ENCODE measurements at places on chromosomes 12 and 14.

- no peak for DNase-seq
These were observed 28.8 kb upstream of the BHLHE41 start for GRCh38 chr12:26153421-26154154.

DNA sequence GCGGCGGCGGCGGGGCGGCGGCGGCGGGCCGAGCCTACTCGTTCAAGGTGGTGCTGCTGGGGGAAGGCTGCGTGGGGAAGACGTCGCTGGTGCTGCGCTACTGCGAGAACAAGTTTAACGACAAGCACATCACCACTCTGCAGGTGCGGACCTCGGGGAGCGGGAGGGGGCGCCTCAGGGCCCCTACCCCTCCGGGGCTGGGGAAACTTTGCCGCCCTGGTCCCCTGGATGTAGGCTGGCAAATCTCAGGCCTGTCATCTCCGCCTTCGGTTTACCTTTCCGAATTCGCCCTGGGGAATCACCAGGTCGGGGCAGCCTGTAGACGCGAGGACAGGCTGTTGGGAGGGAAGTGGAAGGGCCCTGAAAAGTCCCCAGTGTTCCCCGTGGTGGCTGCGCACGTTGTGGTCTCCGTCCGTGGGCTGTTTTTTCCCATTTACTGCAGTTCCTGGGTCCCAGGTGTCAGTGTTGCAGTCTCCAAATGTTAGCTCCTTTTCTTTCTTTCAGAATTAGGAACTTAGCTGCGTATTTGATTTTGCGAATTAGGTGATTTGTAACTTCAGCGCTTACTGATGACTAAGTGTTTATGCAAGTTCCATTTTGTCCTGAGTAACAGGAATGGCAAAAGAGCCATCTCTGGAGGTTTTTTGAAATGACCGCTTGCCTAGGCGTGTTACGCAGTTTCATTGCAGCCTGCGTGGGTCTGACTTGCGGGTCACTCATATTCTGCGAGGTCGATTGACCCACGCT, 656 bp downstream of the RAB21 start:
- DNase-seq: no peak

GRCh38 chr12:94435511-94435927, 24.1 kb downstream of the CEP83 start:
- DNase-seq: no peak

- DNase-seq: no peak
These were observed 1.3 kb downstream of the PRPH start for GRCh38 chr12:49296034-49296835.

GRCh38 chr12:69096669-69097335, 142.6 kb upstream of the CPSF6 start:
- DNase-seq: no peak

DNA sequence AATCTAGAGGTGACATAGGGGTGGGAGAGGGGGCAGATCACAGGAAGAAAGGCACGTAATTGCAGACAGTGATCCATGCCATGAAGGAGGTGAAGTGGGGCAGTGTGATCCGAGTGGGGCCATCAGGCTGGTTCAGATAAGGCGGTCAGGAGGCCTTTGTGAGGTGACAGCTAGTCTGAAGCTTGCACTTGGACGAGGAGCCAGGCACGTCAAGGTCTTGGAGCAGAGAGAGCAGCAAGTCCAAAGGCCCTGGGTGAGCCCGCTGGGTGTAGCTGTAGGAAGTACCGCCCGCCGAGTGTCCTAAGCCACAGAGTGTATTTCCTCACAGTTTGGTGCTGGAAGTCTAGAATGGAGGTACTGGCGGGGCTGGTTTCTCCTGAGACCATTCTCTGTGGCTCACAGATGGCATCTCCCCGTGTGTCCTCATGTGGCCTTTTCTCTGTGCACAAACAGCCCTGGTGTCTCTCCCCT, 23.6 kb downstream of the RHOF start:
- DNase-seq: no peak

GRCh38 chr12:102441077-102441596, 39.2 kb downstream of the IGF1 start:
- no peak for DNase-seq

GRCh38 chr12:114316076-114316475, 89.9 kb downstream of the TBX5 start:
- DNase-seq: no peak

GRCh38 chr14:69268763-69269162, 8.8 kb downstream of the GALNT16 start:
- DNase-seq: no peak

GRCh38 chr14:88542857-88543795, 11.7 kb downstream of the PTPN21 start:
- DNase-seq: no peak

DNA sequence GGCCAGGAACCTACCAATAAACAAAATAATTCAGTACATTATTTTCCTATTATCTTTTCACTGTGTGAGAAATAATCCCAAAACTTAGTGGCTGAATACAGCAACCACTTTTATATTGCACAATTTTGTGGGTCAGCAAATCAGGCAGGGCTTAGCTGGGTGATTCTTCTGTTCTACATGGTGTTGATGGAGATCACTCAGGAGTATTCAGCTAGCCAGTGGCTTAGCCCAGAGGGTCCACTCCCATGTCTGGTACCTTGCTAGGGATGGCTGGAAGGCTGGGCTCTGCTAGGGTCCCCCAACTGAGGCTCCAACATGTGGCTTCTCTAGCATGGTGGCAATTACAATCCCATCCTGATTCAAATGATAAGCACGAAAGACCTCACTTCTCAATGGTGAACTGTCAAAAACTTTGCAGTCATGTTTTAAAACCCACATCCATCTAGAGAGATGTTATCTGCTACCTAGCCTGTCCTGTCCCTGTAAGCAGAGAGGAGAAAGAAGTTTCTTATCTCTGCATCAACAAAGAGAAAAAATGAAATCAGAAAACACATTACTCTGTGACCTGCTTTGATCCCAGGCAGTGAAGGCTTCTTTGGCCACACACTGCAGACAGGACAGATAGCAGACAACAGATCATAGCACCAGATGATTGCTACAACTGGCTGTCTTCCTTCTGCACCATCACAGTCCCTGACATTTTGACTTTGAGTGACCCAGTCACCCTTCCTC, 51.0 kb upstream of the MYL2 start:
- DNase-seq: no peak

- no peak for DNase-seq
These were observed 11.0 kb downstream of the PLEKHG3 start for GRCh38 chr14:64715146-64715627.

GRCh38 chr12:124357616-124358015, 62.7 kb downstream of the RFLNA start:
- no peak for DNase-seq

GRCh38 chr14:104034976-104035699, 50.4 kb upstream of the ASPG start:
- DNase-seq: peak; percentile 75

DNA sequence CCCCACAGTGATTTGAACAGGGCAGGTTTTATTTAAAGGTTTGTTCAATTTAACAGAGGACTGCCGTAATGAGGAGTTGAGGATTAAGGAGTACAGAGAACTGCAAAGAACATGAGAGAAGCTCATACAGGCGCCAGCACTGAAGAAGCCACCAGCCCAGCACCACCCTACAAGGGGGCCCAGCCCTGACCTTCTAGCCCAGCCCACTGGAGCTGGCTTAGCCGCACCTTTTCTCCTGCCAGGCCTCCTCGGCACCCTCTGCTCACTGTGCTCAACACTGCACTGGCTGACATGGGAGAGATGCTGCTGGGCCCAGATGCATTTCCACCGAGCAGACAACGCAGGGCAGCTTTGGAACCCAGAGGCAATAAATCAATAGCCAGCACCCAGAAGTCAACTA, 36.5 kb upstream of the SFSWAP start:
- no peak for DNase-seq

DNA sequence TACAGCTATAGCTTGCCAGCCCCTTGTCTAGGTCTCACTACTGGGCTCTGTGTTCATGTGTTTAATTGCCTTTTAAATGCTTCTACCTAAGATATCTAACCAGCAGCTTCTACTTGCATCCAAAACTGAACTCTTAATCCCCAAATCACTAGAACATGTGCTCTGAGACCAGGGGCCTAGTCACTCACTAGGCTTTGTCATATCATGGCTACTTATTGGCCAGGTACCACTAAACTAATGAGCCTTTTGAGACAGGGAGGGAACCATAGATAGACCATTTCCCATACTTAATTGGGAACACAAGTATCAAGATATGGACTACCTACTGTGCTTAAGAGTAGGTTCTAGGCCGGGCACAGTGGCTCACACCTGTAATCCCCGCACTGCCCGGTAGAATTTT, 6.5 kb downstream of the HSP90B1 start:
- DNase-seq: no peak

DNA sequence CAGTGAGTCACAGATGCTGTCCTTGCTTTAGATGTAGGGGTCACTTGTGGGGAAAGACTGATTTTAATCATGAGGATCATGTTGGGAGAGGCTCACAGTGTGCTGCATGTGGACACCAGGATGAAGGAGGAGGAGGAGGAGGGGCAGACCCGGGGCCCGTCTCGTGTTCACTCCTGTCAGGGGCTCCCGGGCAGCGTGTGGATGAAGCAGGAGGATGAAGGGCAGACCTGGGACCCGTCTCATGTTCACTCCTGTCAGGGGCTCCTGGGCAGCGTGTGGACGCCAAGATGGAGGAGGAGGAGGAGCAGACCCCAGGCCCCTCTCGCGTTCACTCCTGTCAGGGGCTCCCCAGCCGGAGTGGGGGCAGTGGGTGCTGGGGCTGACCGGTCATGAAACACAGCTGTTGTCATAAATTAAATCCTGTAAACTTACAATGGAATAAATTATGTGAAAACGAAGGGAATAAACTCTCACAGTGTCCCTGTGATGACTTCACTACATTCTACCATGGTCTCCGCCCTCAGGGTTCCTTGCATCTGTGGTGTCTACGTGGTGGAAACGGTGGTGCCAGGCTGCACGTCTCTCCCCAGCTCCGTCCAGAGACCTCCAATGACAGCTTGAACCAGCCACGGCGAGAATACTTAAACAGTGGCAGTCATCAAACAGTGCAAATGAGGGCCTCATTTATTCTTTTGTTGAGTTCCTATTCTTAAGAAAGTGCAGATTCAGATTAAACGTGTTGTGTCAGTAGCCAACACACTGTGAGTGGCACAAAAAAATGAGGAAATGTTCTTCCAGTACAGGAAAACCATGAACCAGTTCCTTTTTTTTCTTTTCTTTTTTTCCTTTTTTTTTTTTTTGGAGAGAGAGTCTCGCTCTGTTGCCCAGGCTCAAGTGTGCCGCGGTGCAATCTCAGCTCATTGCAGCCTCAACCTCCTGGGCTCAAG, 37.7 kb upstream of the SFSWAP start:
- no peak for DNase-seq
